A172 (cell line): ENCODE measurements at places on chromosomes 11 and 22.

- DNase-seq: no peak
Observed at GRCh38 chr11:13016415-13016814, 7.3 kb downstream of the RASSF10 start.

DNA sequence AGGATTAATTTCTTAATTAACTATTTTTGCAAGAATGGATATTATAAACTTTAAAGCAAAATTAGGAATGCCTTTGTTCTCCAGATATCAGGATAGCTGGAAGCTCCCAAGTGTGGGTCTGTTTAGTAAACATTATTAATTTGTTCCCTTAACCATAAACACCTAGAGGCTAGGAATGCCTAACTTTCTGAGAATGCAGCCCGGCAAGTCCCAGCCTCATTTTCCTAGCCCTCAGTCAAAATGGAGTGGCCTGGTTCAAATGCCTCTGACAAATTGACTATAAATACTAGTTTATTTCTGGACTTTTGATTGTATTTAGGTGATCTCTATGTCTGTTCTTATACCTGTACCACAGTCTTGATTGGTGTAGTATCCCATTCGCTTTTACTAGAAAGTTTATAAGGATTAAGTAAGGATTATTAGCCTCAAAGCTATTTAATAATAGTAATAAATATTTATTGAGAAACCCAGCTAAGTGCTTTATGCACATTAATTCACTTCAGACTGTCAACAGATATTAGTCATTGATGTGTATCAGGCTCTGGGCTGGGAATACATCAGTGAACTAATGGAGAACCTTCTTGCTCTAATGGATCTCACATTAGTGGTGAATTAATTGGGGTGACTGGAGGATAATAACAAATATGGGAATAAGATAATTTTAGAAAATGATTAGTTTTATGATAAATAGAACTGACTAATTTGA is 25.8 kb downstream of the PPME1 start:
- DNase-seq: no peak

- DNase-seq: no peak
Observed at GRCh38 chr11:12922418-12922817, 86.7 kb upstream of the RASSF10 start.

DNA sequence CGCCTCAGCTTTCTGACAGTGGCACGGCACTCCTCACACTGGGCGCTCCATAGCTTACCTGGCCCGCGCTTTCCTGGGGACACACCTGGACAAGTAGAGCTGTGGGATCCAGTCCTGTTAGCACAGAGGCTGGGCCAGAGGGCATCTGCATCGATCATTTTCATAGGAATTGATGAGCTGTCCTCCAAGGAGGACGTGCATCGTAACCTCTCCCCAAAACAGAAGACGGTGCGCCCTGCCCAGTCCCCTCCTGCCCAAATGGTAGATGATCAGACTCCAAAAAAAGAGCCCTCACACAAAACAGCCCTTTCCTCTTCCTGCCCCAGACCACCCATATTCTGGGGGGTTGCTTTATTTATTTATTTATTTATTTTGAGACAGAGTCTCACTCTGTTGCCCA is 161.2 kb downstream of the CTTN start:
- no peak for DNase-seq

- DNase-seq: no peak
Observed at GRCh38 chr11:95443386-95443785, 212.4 kb upstream of the SESN3 start.

GRCh38 chr11:67648140-67648795 is 2.3 kb downstream of the ACY3 start:
- DNase-seq: no peak

- DNase-seq: peak; percentile 36
Observed at GRCh38 chr22:50691521-50691920, 18.9 kb downstream of the SHANK3 start.

- no peak for DNase-seq
Observed at GRCh38 chr11:128688896-128689546, 4.9 kb upstream of the FLI1 start.

GRCh38 chr11:112255067-112255720 is 5.5 kb downstream of the PLET1 start:
- DNase-seq: peak; percentile 16

GRCh38 chr11:13160346-13160745 is 117.2 kb upstream of the BMAL1 start:
- DNase-seq: no peak

- no peak for DNase-seq
Observed at GRCh38 chr11:123381149-123381548, 48.9 kb upstream of the GRAMD1B start.

- no peak for DNase-seq
Observed at GRCh38 chr22:23608583-23608982, 23.5 kb downstream of the DRICH1 start.

GRCh38 chr11:60155931-60156330 is 27.0 kb downstream of the MS4A6A start:
- no peak for DNase-seq

DNA sequence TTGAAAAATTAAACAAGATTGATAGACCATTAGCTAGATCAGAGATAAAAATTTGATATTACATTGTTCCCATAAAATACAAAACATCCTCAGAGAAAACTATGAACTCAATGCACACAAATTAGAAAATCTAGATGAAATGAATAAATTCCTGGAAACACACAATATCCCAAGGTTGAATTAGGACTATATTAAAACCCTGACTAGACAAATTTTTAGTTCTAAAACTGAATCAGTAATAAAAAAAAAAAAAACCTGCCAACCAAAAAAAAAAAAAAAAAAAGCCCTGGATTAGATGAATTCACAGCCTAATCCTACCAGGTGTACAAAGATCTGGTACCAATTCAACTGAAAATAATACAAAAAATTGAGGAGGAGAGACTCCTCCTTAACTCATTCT is 5.5 kb upstream of the OR8K1 start:
- no peak for DNase-seq

DNA sequence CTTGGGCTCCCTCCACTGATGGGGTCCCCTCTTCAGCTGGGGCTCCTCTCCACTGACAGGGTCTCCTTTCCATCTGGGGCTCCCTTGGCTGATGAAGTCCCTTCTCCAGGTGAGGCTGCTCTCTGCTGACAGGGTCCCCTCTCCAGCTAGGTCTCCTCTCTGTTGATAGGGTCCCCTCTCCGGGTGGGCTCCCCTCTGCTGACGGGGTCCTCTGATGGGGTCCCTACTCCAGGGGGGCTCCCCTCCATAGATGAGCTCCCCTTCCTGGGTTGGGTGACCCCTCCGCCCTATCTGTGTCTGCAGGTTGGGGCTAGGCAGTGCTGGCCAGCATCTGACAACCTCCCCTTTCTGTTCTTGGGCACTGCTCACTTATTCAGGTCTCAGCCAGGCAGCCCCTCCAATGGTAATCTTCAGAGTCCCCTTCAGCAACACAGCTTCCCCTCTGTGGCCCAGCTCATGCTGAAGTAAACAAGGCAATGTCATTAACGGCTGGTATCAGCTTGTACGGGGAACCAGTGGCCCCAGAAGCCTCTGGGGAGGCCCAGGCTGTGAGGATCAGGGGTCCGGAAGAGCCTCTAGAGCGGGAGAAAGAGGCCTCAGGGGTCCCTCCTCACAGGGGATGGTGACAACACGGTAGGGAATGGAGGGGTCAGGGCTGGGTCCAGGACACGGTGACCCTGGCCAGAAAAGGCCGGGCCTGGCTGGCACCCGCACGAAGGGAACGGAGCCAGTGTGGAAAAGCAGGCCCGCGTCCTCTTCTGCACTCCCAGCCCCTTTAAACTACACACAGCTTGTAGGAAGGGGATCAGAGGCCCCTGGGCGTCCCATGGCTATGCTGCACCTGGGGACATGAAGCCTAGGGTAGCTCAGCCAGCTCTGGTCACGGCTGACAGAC is 9.6 kb upstream of the CD81 start:
- DNase-seq: no peak

DNA sequence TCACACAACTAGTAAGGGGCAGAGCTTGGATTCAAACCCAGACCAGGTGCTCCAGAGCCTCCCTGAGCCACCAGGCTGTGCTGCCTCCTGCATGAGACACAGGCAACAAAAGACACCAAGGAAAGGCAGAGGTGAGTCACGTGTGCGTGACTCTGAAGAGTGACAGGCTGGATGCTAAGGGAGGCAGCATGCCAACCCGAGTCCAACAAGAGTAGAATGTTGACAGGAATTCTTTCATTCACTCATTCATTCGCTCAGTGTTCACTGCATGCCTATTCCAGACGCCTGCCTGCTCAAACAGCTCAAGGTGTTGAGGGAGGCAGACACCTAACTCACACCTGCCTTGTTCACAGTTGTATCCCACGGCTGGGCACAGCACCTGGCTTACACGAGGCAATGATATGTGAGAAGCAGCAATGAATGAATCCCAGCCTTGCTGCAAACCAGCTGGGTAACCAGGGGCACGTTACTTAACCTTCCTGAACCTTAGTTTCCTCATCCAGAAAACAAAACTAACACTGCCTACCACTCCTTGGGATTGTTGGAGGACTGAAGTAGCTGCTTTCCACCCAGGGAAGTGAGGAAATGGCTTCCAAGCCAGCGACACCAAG is 73.8 kb upstream of the ARFGAP3 start:
- peak; percentile 11 for DNase-seq

- no peak for DNase-seq
Observed at GRCh38 chr11:85752201-85752889, 58.6 kb downstream of the SYTL2 start.

DNA sequence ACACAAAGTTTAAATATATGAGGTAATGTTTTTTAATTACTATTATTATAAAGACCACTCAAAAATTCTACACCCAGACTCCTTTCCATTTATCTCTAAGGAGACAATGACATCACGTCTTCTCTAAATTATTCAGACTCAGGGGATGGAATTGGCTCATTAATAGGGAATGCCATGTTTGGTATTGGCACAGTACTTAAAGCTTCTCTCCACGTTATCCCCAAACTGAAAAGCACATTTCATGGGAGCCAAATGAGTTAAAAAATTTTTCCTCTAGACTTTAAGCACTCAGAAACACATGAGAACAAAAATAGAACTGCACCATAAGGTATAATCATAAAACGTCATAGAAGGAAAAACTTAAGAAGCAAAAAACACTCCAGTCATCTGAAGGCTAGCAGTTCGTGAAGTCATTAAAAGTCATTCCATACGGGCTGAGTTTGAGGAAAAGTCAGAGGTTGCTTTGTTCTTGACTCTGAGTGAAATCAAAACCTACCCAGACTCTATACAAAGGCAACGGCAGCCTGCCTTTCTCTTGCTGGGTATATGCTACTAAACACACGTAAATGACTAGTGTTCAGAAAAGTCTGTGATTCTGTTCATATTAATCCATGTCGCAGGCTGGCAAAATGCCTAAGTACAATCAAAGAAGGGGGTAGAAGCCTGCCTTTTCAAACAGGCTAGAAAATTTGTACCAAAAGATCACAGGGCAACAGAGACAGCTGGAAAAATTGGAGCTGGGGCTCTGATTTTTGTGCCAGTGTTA is 8.7 kb upstream of the MPPED2 start:
- no peak for DNase-seq

DNA sequence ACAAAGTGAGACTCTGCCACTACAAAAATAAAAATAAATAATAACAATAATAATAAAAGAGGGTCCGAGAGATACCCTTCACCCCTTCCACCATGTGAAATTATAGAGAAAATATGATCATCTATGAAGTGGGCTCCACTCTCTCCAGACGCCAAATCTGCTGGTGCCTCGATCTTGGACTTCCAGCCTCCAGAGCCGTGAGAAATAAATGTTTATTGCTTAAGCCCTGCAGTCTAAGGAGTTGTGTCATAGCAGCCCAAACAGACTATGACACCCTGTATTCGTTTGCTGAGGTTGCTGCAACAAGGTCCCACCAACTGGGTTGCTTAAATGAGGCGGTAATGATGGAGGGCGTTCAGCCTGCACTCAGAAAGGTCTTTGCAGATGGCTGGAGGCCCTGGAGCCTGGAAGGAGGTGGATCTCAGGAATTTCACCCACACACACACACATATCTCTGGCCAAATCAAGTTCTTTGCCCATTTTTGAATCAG is 7.6 kb upstream of the SEPTIN5 start:
- DNase-seq: no peak

GRCh38 chr11:38278457-38279141 is 1680.6 kb upstream of the RAG2 start:
- no peak for DNase-seq

GRCh38 chr11:106459135-106459534 is 381.7 kb downstream of the AASDHPPT start:
- no peak for DNase-seq

DNA sequence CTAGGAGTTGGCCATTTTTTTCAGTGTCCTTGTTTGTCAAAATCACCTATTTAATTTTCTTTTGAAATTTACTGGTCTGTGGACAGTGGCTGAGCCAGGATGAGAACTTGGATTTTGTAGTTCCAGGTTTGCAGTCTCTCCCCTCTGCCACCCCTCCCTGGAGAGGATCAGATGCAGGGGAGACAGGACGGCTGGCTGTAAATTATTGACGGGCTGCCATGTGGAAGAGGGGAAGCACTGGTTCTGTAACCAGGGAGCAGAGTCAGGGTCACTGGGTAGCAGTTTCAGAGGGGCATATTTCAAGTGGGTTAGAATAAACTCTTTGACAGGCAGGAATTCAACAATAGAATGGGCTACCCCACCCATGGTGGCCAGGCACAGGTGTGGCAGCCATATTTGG is 20.6 kb upstream of the YWHAH start:
- no peak for DNase-seq

DNA sequence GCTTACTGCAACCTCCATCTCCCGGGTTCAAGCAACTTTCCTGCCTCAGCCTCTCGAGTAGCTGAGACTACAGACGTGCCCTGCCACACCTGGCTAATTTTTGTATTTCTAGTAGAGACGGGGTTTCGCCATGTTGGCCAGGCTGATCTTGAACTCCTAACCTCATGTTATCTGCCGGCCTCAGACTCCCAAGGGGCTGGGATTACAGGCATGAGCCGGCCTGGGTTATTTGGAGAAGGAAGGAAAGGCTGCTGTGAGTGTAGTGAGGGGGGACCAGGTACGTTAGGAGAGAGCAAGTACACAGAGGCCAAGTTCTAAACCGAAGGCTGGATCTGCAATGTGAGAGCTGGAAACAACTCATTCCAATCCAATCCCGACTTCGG is 453 bp downstream of the BATF2 start:
- DNase-seq: no peak

DNA sequence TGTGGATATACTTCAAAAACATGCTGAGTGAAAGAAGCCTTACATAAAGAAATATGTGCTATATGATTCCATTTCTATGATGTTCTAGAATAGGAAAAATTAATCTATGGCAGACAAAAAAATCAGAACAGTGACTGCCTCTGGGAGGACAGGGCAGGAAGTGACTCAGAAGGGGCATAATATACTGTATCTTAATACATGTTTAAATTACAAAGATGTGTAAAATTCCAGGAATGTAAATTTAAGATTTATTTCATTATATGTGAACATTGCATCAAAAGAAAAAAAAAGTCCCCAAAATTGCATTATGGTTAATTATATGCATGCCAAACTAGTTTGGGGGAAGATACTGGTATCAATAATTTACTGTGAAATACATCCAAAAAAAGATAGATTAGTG is 32.2 kb downstream of the SBF2 start:
- DNase-seq: peak; percentile 35

DNA sequence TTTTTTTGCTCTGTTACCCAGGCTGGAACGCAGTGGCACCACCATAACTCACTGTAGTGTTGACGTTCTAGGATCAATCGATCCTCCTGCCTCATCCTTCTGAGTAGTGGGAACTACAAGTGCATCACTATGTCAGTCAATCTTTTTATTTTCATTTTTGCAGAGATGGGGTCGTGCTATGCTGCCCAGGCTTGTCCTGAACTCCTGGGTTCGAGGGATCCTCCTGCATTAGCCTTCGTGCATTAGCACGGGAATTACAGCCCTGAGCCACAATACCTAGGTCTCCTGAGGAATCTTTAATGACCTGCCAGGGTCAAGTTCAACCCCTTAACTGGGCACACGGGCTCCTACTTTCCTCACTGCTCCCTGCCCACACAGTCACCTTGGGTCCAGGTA is 4.4 kb downstream of the APOL3 start:
- DNase-seq: no peak
